Smooth muscle cell of the brain vasculature (primary cell): ENCODE measurements at places on chromosomes 1 and 21.

GRCh38 chr1:115116512-115116911 is 27.2 kb upstream of the TSPAN2 start:
- no peak for DNase-seq

DNA sequence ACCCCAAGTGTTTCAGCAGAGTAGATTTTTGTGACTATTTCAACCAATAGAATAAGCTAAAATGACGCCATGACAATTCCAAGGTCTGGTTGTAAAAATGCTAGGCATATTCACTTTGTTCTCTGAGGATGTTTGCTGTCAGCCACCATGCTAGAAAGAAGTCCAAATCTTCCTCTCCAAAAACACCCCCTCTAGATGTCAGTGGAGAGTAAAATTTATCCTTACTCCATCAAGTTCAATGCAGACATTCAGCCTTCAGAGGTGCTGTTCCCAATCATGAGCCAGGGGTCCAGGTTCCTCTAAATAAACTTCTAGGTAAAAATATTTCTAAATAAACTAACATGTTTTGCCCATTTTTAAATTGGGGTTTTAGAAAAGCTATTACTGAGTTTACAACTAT is 395.4 kb upstream of the ADAMTS5 start:
- DNase-seq = no peak

GRCh38 chr1:172515436-172515835 is 17.5 kb upstream of the SUCO start:
- DNase-seq = no peak

DNA sequence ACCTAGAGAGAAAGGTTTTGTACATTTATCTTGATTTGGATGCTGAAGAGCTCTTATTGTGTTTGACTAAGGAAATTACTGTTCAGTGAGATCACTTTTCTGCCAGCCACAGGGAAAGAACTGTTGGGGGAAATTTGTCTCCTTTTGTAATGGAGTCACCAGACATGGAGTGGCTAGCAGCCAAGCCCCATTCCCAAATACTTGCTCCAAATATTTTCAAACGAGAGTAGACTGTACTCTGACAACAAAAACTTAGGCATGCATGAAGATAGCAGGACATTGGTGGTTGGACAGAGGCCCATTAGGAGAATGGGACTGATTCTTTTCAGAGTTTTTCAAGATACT is 21.1 kb downstream of the IPO9 start:
- no peak for DNase-seq

GRCh38 chr1:112805155-112805853 is 90.2 kb upstream of the PPM1J start:
- no peak for DNase-seq

GRCh38 chr1:54564312-54565112 is 16.5 kb downstream of the ACOT11 start:
- DNase-seq = no peak

GRCh38 chr1:167594822-167595221 is 35.2 kb upstream of the RCSD1 start:
- no peak for DNase-seq

DNA sequence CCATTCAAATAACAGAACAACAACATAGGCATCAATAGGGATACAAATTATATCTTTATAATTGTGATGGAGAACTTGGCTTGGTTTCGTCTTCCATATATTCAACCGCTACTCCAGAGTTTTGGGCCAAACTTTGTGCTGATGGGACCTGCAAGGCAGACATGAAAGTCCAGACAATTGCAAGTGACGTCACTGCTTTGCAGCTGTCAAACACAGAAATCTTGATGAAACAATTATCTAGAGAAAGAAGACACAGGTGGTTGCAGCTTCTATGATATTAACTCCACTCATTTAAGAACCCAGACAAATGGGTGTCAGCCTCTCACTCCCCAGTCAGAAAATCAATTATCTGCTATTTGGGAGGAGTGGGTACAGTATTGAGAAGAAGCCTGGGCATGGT is 390.6 kb downstream of the NUF2 start:
- no peak for DNase-seq

GRCh38 chr1:159079525-159079924 is 3.0 kb upstream of the AIM2 start:
- DNase-seq = no peak

DNA sequence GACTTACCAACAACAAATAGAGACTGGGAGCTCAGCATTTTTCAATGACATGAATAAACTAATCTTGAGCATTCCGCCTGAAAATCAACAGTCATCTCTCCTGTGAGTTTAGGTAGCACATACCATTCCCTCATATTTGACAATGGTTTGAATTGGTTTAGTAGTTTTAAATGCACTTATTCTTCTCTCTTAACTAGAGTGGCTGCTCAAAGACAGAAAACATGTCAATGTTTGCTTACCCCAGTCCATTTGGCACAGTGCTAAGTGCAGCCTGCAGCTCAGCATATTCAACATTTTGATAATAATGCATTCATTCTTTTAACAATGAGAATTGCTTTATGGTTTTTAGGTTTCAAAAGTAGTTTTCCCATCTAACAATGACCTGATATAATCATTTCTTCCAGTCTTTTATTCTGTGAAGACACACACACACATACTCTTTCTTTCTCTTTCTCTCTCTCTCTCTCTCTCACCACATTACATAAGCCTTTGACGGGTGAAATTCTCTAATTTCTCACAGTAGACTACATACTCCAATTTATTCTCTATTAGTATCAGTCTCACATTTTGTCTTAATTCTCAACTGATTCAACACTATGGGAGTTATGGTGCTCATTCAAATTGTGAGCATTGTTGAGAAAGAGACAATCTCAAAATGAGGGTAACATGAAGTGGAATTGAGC is 432.3 kb downstream of the LRRIQ3 start:
- DNase-seq = no peak

DNA sequence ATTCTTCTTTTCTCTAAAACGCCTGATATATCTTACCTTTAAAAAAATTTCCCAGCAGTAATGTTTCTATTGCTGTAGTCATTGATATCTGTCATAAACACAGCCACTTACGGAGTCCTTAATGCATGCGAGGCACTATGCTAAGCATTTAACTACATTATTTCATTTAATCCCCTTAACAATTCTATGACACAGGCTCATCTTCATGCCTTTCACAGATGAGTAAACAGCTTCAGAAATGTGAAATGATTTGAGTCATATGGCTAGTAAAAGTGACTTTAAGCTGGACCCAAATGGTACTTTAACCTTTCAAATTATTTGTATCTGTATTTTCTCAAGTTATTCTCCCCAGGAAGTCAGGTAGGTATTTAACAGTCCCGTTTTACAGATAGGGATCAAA is 125.1 kb upstream of the FGGY start:
- no peak for DNase-seq

- no peak for DNase-seq
Observed at GRCh38 chr1:115839029-115839678, 1.8 kb downstream of the NHLH2 start.

GRCh38 chr21:17612023-17612564 is 607 bp downstream of the BTG3 start:
- DNase-seq = no peak
